ENCODE measurements at places on chromosomes 7 and 10.

DNA sequence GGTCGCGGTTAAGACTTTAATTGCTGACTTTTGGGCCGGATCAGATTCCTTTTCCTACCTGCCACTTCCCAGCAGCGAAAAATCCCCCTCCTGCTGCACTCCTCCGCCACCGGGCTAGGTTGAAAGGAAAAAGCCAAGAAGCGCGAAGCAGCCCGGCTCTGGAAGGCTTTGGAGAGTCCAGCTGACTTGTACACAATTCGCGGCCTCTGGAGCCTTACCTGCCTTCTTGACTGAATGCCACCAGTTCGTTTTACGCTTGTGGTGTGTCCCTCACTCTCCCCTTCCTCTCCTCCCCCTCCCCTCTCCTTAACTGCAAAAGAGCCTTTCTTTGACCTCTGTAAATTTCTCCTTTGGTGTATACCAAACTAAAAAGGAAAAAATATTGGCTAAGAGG, 2.7 kb upstream of the FEZF1 start:
- DNase-seq = no peak

GRCh38 chr7:11175887-11176286, 202.2 kb downstream of the PHF14 start:
- no peak for DNase-seq

- no peak for DNase-seq
These were observed 22.4 kb upstream of the GDF10 start for GRCh38 chr10:47277352-47278151.

GRCh38 chr7:143052041-143052440, at the start of gene OR6V1:
OR6V1 (plus strand) TSS chr7:143052341; CDS start chr7:143052341, 0 bp downstream.
- DNase-seq = no peak

GRCh38 chr10:105585171-105585570, 944.1 kb downstream of the SORCS3 start:
- DNase-seq = no peak
